ENCODE measurements at places on chromosomes 13 and 19. TPM values are rescaled to one million over a fixed set of nuclear protein-coding genes. Genes with fewer than 3 reads are reported as not detected.
A peak's percentile ranks its signal among the peaks of the same experiment; 100 is the strongest.

DNA sequence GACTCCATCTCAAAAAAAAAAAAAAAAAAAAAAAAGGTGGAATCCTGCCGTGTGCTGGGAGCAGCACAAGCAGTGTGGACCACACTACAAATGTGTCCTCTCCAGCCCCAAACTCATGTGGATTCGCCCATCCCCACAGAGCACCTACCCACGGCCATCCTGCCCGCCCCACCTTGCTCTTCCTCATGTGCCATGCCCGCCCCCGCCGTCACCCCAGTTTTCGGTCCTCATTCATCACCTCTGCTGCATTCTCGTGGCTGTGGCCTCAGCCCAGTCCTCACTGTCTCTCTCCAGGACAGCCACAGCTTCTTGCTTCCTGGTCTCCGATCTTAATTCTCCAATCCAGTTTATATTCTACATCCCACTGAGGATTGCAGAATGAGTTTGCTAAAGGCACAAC is 80.0 kb upstream of the TM9SF2 start:
- DNase-seq, result no peak

GRCh38 chr13:67308004-67308772 is 78.1 kb upstream of the PCDH9 start:
- DNase-seq, result no peak

DNA sequence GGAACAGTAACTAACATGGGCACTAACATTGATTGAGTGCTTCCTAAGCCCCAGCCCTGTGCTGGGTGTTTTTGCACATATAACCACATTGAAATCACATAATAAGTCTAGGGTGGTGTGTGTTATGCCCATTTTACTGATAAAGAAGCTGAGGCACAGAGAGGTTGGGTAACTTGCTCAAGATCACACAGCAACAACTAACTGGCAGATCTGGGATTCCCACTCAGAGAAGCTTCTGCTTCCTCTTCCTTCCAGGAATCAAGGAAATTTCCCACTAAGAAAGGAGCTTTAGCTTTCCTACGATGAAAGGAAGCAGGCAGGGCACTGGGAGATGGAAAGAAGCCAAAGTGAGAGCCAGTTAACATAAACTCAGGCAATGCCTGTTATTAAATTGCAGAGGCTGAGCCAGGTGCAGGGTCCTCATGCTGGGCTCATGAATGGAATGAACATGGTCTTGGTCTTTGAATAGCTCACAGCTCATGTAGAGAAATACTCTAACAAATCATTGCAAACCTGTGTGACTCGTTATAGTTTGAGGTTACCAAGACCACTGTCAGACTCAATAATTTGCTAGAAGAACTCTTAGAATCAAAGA is 10.1 kb downstream of the SSC5D start:
- no peak for DNase-seq

KLK7 gene
- total RNA-seq, result 0.28 TPM

ZNF8 gene
- 24.0 TPM for total RNA-seq

LHB gene
- not detected for total RNA-seq

GRCh38 chr19:10418485-10419199 is 1.7 kb upstream of the PDE4A start:
- DNase-seq, result peak; percentile 68

DNA sequence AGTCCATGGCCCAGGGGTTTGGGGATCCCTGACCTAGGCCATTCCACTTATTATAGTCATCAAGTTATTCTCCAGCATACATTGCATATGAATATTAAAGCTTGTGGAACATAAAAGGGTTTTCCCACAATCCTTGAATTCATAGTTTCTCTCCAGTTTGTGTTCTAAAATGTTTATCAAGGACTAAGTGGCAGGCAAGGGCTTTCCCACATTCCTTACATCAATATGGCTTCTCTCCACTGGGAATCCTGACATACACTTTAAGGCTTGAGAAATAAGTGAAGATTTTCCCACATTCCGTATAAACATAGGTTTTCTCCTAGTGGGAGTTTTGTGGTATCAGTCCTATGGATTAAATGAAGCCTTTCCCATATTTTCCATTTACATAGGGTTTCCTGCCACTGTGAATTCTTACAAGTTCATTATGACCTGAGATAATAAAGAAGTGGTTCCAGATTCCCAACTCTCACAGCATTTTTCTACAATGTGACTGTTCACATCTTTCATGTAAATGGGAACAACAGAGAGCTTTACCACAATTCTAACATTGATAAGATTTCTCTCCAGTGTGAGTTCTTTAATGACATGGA is 14.5 kb downstream of the ZNF426 start:
- no peak for DNase-seq

DGKH gene
- total RNA-seq, result 8.4 TPM

Measured in neural progenitor cell (in vitro differentiated cells).